ENCODE measurements at places on chromosomes 16 and 17. TPM values are rescaled to one million over a fixed set of nuclear protein-coding genes. Genes with fewer than 3 reads are reported as not detected.

- peaks cover 88% of the 10 kb centered on the region for H3K4me1 ChIP-seq
- H3K36me3 ChIP-seq, result peaks cover 37% of the 10 kb centered on the region
- H3K27me3 ChIP-seq, result no peaks in the 10 kb centered on the region
- H3K27ac ChIP-seq, result peak overlapping the region; percentile 89
- DNase-seq, result peak; percentile 65
- no peak overlapping the region for H3K4me3 ChIP-seq
Measured at GRCh38 chr16:28189245-28189644, 22.5 kb downstream of the XPO6 start.

DNA sequence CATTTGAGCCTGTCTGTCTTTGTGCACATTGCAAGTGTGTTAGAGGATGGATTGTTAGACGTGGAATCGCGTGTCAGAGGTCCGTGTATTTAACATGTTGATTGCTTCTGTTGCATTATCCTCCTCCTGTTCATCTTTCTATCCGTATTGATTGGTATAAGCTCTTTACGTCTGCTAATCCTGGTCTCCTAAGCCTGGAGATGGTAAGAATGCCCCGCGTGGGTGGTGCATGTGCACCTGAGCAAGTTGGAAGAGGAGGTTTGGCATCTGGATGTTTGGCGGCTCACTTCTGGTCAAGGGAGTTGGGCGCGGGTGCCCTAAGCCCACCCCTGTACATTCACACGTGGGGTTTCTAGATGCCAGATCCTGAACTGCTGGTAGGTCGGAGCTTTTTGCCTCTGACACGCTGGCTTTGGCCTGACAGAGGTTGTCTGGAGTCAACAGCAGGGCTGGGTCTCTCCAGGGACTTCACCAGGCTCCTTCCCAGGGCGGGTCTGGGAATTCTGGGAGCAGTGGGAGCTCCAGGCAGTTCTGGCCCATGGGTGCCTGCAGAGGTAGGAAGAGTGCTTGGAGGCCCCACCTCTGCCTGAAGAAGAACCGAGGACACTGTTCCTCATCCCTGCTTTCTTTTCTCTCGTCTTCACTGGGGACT lies 107.3 kb downstream of the OR1D5 start:
- no peaks in the 10 kb centered on the region for H3K27me3 ChIP-seq
- H3K27ac ChIP-seq, result no peak overlapping the region
- no peak for DNase-seq
- H3K4me1 ChIP-seq, result peaks cover 9% of the 10 kb centered on the region
- H3K36me3 ChIP-seq, result no peaks in the 10 kb centered on the region

The IRX5 gene
- not detected for total RNA-seq

DNA sequence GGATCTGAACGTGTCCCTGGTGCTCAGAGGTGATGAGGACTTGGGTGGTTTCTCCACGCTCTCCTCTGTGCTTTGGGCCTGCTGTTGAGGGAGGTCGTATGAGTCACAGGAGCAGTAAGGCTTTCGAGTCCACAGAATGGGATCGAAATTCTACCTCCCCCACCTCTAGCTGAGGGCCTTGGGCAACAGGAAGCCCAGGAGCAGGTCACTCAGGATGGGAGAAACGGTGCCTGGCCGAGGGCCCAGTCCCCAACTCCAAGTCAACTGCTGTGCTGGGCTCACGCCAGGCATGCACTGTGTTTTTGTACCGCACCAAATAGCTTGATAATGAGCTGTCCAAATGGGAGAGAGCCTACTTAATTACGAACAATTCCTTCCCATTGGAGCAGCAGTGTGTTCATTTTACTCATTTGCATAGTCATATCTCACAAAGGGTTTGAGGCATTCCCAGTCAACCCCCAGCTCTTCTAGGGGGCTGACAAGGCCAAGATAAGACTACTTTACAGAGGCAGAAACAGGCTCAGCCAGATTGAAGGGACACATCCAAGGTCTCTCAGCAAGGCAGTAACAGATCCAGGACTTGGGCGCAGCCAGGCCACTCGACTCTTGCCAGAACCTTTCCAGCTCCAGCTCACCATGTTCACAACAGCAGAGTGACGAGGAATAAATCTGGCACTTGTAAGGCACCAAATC lies 53.6 kb downstream of the WNT3 start:
- no peak overlapping the region for H3K4me3 ChIP-seq
- H3K27ac ChIP-seq, result no peak overlapping the region
- H3K36me3 ChIP-seq, result no peaks in the 10 kb centered on the region
- H3K27me3 ChIP-seq, result peaks cover 6% of the 10 kb centered on the region

The FAM171A2 gene
- 0.12 TPM for total RNA-seq

DNA sequence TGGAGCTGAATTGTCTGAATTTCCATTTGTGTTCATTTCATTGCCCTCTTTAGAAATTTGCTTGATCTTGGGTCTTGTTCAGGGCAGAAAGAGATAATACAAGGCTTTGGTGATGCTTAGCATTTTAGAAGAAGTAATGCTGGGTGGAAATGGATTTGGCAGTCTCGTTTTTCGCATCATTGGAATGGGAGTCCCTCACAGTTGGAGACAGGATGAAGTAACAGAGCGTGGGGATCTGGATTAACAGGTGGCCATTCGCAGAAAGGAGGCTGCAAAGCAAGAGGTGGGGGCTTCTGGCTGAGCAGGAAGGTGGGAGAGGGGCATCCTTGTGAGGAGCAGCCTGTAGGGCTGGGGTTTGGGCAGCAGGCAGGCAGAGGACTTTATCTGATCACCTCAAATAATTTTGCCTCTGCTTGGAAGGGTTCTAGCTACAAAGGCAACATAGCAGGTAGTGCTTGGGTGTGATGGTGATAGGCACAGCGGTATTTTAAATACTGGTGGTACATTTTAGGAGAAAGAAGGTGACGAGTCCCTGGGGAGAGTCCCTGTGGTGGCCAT lies 17.0 kb downstream of the KSR1 start:
- peaks cover 94% of the 10 kb centered on the region for H3K4me1 ChIP-seq
- no peak for DNase-seq
- H3K36me3 ChIP-seq, result peaks cover 25% of the 10 kb centered on the region
- peak overlapping the region; percentile 97 for H3K27ac ChIP-seq
